ENCODE measurements at places on chromosomes 11 and 22.
A peak's percentile ranks its signal among the peaks of the same experiment; 100 is the strongest.

DNA sequence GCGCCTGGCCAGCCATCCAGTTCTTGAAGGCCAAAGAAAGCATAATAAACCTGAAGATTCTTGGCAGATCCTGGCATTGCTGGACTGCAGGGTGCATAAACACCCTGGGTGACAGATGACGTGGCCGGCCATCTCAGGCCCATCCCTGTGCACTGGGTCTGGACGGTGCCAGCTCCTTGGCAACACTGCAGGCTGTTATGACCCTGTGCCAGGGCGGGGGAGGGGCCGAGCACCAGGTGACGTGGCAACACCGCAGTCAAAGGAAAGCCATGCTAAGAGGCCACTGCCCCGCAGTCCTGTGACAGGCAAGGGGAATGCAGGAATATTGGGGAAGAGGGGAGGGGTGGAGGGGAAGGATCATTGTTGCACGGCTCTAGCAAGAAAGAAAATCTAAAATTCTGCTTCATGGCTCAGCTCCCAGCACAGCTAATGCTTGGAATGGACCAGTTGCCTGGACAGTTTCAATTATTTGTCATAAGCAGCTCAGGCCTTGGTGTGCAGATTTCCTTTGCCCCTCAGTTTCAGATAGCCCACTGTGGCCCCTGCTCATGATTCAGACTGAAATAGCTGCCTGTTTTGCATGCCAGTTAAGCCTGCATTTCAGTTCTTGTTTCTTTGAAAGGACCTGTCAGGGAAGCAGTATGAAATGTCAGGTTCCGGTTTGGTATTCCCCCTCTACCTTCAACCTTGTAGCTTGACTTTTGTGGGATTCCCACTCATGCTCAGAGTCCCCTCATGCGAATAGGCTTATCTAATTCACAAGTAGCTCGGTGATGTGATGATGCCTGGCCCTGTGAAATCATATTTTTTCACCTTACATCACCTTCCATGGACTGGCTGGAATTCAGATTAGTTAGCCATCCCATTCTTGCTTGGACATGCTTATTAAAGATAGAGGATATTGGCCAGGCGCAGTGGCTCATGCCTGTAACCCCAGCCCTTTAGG, 29.7 kb upstream of the DDX6 start:
- peak; percentile 76 for DNase-seq

DNA sequence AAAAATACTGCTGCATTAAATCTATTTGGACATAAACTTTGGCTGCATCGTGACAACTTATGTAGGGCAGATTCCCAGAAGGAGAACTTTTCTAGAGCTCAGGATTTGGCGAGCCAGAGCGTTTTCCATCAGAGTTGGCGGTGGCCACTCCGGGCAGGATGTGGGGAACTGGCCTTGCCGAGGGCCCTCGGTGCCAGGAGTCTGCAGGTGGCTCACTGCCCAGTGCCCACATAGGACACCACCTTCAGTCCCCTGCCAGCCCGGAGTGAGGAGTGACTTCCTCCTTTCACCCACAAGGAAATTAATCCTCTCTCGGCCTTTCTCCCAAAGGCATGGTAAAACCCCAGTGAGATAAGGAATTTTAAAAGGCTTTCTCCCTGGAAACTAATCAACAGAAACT, 1.6 kb upstream of the LGALS2 start:
- peak; percentile 61 for DNase-seq

DNA sequence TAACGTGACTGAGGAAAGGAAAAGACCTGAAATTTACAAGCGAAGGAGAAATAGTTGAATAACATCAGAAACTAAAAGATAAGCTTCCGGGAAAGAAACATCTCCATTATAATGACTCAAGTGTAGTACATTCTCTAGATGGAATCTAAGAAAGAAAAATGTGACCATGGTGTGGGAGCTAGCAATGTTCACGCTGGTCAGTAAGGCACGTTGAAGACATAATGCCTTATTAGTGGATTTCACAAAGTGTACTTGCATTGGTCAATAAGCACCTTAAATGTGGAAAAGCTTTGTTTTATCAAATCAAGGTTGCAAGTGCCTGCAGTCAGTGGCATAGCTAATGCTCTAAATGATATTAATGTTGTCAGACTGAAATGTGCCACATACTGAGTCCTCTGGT, 2.8 kb upstream of the LARGE1 start:
- DNase-seq = no peak

DNA sequence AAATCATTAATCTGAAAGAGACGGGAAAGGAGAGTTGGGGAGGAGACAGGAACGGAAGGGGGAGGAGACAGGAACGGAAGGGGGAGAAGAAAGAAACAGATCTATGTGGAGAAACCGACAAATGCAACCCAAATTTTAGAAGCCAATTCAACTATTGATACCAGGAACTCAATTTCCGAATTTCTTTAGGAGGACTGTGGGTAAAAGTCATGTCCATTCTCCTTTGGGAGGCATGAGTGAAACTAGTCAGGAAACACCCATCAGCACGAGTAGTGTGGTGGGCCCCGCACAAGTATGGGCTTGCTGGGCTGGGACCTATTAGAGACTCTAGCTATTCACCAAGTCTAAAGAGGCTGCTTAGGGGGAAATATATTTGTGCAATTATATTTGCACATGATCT, 18.1 kb downstream of the ANO3 start:
- no peak for DNase-seq

DNA sequence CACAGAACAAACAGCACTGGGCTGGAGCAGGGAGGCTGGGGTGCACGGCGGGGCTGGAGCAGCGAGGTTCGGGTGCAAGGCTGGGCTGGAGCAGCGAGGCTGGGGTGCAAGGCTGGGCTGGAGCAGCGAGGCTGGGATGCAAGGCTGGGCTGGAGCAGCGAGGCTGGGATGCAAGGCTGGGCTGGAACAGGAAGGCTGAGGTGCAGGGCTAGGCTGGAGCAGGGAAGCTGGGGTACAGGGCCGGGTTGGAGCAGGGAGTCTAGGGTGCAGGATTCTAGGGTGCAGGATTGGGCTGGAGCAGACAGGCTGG, 198.5 kb downstream of the BRD1 start:
- no peak for DNase-seq

- DNase-seq = no peak
Observed at GRCh38 chr11:10743354-10744000, 7.6 kb upstream of the CTR9 start.

GRCh38 chr11:120383518-120384155, 47.4 kb downstream of the ARHGEF12 start:
- DNase-seq = no peak

DNA sequence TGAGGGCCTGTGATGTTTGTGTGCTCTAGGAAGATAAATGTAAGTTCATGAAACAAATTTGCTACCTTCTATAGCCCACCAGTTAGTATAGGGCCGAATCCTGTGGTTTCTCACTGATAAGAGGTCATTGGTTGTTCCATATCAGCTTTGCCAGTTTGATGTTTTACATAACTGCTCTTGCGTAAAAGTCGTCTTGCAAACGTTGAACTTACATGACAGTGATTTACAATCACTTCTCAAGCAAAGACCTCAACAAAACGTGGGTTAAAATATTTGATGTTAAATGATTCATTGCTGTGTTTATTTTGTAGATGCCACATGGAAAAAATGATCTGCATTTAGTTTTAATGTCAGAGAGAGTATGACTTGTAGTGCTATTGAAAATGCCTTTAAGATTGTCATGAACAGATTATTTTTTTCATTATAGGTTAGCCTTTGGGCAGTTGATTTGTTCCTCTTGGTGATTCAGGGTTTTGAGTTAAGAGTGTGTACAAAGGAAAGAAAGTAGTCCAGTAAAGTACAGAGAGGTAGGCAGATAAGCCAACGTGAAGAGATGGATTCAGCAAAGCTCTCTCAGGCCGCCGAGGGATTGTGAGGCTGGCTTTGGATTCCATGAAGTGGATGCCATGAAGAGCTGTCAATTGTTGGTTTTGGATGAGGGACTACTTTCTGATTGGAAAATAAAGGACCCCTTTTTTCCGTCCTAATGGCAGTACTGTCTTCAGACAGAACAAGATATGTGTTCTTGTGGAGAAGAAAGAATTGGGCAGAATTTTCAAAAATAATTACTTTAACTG, 2.6 kb downstream of the EWSR1 start:
- DNase-seq = no peak

- no peak for DNase-seq
Observed at GRCh38 chr11:131811383-131811782, 441.0 kb downstream of the NTM start.

- DNase-seq = no peak
Observed at GRCh38 chr11:11467312-11467711, 114.3 kb upstream of the CSNK2A3 start.

- peak; percentile 70 for DNase-seq
Observed at GRCh38 chr11:75896843-75897419, 81.9 kb downstream of the UVRAG start.

- no peak for DNase-seq
Observed at GRCh38 chr11:63985812-63986155, 454 bp upstream of the OTUB1 start.

DNA sequence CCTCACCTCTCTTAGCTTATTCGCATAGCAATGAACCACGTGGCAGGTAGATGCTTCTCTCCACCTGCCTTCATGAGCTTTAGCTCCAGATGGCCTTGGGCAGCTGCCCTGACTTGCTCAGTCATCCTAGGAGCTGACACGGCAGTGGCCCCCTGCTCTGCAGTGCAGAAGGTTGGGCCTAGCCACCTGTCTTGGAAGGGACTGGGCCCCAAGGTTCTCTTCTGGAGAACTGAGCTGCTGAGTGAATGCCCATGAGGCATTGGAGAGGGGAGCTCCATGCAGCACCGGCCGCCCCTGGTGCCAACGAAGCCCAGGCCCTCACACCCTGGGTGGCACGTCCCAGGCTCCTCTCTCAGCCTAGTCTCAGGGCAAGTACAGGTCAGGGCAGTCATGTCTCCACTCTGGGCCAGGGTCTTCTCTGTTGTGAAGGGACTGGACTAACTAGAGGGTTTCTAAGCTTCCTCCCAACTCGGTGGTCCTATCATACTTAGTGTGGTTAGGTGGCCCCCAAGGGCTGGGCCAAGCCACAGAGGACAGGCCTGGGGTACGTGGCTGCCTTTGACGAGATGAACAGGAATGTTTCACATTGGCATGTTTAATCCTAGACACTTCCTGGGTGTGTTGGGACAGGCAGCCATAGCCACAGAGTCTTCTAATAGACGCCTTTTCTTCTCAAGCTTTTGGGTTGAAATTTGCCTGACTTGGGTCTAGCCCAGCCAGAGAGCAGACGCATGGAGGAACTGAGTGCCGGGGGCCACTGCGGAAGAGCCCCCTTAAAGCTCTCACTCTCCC, 47.9 kb downstream of the ALX4 start:
- DNase-seq = no peak

GRCh38 chr11:87391496-87391895, 353.8 kb downstream of the TMEM135 start:
- DNase-seq = no peak

DNA sequence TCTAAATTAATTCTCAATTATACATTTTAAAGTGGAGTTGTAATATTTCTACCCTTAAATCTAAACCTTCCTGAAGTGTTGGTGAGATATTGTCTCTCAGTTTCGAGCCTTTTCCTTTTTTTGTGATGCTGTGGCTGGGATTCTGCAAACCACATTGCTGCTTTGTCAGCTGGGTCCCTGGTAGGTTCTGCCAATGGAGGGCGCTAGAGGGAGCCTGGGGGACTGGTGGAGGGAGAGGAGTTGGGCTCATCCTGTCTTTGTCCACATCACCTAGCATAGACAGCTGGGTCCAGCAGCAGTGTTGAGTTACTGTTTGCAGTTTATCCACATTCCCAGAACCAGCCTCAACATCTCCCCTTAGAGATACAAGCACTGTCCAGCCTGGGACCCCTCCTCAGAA, 41.0 kb downstream of the TRAF6 start:
- DNase-seq = no peak

DNA sequence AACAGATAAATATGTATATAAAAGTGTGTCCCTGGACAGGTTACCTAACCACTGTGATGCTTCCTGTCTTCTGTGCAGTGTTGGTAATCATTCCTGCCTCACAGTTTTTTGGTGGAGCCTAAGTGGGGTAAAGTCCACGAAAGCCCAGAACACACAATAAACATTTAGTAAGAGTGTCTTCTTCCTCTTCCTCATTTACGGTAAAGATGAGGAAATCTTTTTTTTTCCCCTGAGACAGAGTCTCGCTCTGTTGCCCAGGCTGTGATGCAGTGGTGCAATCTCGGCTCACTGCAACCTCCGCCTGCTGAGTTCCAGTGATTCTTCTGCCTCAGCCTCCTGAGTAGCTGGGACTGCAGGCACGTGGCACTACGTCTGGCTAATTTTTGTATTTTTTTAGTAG, 117.1 kb downstream of the LDLRAD3 start:
- no peak for DNase-seq

DNA sequence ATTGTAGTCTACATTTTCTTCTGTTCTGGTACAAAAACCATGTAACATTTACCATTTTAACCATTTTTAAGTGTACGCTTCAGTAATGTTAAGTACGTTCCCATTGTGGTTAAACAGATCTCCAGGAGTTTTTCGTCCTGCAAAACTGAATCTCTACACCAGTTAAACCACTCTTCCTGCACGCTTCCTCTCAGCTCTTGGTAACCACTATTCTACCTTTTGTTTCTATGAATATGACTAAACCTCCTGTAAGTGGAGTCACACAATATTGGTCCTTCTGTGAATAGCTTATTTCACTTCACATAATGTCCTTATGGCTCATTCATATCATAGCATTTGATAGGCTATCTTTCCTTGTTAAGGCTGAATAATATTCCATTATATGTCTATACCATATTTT, 7.1 kb upstream of the EXT2 start:
- no peak for DNase-seq

- DNase-seq = no peak
Observed at GRCh38 chr11:113184498-113184897, 129.9 kb upstream of the TTC12 start.

DNA sequence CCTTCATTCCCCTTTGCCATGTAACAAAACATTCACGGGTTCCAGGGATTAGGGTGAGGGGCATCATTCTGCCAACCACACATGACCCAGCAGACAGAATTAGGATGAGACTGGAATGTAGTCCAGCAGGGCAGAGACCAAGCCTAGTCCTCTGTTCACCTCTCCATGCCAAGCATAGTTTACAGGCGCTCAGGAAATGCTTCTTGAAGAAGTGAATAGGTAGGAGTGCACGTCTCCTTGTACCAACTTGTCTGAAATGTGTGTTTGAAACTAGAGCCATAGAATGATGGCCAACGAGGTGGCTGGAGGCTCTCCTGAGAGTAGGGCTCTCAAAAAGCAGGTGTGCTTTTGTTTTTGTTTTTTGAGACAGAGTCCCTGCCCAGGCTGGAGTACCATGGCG, 8.2 kb downstream of the SPINDOC start:
- DNase-seq = no peak

DNA sequence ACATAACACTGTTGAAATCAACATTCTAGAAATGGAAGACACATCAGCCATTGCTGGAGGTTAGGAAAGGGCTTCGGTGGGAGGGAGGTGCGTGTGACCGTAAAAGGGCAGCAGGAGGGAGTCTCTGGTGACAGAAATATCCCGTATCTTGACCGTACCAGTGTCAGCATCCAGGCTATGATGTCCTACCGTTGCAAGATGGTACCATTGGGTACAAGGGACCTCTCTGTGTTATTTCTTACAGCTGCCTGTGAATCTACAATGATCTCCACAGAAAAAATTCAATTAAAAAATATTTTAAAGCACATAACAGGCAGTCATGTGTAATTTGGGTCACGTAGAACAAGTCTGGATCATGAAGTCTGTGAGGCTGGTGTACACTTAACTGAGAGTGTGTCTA, 27.4 kb upstream of the SEPTIN5 start:
- no peak for DNase-seq

GRCh38 chr11:76379807-76380158, 1.1 kb downstream of the THAP12 start:
- no peak for DNase-seq

- peak; percentile 24 for DNase-seq
Observed at GRCh38 chr11:40202589-40203270, 1256.7 kb downstream of the LRRC4C start.

GRCh38 chr11:133238495-133238894, 293.8 kb downstream of the OPCML start:
- DNase-seq = no peak

Measured in midbrain (tissue), 1 donor.